ENCODE measurements at places on chromosomes 3 and 15.

GRCh38 chr15:83943043-83943442 is 289.1 kb downstream of the ADAMTSL3 start:
- DNase-seq, result no peak

GRCh38 chr3:155032918-155033317 is 47.2 kb upstream of the MME start:
- DNase-seq, result no peak

- no peak for DNase-seq
Observed at GRCh38 chr15:26518885-26519284, 254.0 kb downstream of the GABRB3 start.

GRCh38 chr15:88255484-88256278 is 858 bp downstream of the NTRK3 start:
- DNase-seq, result peak; percentile 33

GRCh38 chr3:26989037-26989436 is 366.5 kb downstream of the LRRC3B start:
- no peak for DNase-seq

- no peak for DNase-seq
Observed at GRCh38 chr3:157982359-157982758, 123.9 kb downstream of the SHOX2 start.

GRCh38 chr3:122928396-122929187 is 99.0 kb downstream of the SEMA5B start:
- no peak for DNase-seq

DNA sequence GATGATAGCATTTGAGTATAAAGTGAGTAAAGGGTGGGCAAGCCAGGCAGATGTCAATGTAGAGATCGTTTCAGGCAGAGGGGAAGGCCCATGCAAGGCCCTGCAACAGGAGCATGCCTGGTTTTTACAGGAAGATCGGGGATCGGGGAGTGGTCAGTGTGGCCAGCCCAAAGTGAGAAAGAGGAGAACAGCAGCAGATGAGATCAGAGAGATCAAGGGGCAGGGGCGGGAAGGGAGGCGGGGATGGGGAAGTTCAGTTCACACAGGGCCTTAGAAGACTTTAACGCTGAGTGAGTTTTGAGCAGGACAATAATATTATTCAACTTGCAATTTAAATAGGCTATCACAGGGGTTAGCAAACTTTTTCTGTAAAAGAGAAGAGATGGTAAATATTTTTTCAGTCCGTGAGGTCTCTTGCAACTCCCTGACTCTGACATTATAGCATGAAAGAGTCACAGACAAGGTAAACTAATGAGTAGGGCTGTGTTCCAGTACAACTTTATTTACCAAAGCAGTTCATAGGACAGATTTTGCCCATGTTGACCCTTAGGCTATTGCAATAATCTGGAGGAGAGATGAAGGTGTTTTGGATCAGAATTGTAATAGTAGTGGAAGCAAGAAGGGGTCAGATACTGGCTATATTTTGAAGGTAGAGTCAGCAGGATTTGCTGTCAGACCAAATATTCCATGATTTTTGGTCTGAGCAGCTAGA is 12.4 kb upstream of the CD47 start:
- no peak for DNase-seq

- no peak for DNase-seq
Observed at GRCh38 chr15:83588441-83588840, 65.5 kb upstream of the ADAMTSL3 start.

GRCh38 chr3:17027318-17027717 is 142.6 kb downstream of the PLCL2 start:
- DNase-seq, result no peak

- DNase-seq, result no peak
Observed at GRCh38 chr3:39148435-39149058, 4.8 kb downstream of the CSRNP1 start.

DNA sequence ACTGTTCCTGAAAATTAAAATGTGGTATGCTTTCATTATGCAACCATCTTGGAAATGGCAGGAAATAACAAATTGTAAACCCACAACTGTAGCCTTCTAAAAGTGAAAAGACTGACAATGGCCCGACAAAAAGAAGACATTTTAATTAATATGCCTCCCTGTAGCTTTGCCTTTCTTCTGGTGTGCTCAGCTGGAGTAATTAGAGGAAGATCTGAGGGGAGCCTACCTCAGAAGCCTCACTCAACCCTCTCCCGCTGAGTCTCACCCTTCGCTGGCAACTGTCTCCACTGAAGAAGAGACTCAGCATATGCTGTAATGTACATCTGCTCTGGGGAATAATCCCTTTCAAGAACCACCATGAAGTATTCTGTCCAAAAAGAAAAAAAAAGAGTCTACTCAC is 104.7 kb upstream of the SETMAR start:
- DNase-seq, result no peak

GRCh38 chr3:11509173-11510000 is 134.3 kb downstream of the VGLL4 start:
- peak; percentile 33 for DNase-seq

DNA sequence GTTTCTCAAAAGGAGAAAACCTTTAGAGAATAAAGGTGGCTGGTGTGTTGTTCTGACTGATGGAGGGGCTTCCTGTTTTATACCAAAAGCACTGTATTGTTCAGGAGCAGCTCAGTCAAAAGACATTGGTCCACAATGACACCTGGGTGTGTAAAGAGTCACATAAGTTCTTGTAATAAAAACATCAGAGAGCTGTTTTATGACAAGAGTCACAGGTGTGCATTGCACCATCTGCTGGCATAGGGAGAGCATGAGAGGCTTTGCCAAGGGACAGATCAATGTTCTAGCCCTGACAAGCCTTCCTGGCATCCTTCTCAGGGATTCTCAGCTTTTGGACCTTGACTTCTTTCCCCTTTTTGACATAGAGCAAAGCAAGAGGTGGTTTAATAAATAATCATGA is 20.4 kb downstream of the ARPP21 start:
- no peak for DNase-seq

DNA sequence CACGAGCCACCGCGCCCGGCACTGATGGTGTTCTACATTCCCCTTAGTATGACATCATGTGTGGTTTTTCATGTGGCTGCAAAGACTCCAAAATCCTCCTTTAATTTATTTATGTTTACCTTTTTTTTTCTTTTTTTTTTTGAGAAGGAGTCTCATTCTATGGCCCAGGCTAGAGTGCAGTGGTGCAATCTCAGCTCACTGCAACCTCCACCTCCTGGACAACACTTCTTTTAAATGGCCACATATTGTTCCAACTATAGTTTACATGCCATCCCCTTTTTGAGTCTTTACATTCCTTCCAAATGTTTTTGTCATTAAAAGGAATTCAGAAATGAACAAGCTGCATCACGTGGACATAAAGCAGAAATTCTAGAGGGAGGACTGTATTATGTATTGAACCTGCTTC is 10.3 kb upstream of the CDV3 start:
- DNase-seq, result no peak

- no peak for DNase-seq
Observed at GRCh38 chr15:60346077-60346476, 51.7 kb downstream of the ANXA2 start.

DNA sequence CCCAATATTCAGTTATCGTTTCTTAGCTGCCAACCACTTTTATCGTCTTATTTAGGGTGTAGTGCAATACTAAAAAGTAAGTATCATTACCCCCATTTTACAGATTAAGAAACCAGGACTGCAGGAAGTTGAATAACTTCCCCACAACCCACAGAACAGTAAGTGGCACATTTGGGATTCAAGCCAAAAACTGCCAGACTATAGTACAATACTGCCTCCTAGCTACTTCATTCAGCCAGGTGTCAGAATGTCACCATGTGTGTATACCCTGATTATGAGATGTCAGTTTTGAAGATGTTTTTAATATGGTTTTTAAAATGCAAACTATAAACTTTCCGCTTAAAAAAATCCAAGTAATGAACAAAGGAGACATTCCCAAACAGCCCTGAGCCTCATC is 74.2 kb upstream of the PROK2 start:
- peak; percentile 52 for DNase-seq

Data from globus pallidus (tissue), 1 donor.